ENCODE measurements at places on chromosomes 13 and 19.

DNA sequence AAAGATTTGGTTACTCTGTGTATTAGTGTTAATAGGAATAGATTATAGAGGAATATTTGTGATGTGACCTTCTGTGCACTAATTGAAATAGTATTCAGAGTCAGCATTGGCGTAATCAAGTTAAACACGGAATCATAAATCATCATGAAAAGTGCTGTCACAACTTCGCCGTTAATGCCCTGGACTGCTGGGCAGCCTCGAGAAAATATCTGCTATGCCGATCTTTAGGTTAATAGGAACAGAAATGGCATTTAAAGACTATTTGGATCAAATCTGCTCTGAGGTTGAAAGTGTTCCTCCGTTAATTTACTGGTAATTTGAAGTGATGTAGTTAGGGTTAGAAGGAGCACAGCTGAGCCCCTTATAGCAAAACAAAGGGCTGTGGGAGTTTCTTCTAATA lies 219.0 kb downstream of the MZT1 start:
- no peak for DNase-seq

DNA sequence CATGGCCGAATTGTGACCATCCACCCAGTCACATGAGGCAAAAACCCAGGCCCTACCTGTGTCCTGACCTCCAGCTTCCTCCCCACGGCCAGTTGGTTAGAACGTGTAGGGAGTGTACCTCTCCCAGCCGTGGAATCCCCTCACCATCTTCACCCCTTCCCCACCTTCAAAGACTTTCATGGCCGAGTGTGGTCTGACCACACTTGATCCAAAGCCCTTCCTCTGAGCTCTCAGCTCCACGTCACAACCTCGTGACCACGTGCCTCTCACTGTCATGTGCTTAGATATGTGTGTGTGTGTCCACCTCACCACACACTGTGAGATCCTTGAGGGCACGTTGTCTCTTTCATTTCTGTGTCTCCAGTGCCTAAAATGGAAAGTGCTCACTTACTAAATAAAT lies 48.6 kb upstream of the UBE2L5 start:
- DNase-seq: no peak

DNA sequence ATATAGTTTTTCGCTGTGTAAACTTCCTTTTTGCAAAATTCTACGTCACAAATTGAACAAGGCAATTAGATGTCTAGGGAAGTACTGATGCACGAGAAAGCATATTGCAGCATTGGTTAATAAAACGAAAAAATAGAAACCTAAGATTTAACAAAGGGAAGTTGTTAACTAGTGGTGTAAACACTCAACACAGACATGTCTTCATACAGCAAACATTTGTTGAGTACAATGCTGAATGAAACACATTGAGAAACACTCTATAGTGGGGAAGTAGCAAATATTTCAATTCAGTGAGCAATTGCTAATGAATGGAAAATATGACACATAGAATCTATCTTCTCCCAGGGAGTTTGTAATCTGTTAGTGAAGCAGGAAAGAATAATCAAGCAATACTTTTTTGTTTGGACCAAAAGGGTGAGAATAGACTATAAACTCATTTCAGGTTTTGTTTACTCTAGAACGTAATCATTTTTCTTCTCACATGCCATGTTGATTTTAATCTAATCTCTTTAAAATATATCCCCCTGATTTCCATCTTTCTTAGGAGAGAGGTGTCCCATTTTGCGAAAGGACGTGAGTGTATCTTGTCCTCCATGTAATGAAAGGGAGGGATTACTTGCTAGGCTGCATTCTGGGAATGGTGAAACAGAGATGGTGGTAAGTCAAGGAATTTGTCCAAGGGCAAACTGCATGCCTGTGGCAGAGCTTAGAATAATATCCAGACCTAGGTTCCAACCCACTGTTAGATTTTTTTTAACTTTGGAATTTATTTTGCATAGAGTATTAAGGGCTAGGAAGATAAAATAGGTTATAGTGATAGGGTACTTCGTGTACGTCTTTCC lies 1.7 kb upstream of the ANKRD10 start:
- DNase-seq: no peak

DNA sequence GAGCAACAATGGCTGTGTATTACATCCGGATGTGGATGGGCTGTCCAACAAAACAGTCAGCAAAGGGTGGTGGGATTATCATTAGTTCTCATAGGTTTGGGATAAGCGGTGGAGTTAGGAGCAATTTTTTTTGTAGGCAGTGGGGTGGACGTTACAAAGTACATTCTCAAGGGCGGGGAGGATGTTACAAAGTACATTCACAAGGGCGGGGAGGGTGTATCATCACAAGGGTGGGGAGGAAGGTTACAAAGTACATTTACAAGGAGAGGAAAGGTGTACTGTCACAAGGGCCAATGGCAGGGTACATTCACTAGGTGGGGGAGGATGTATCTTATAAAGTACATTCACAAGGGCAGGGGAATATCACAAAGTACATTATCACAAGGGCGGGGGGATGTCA lies 20.8 kb upstream of the ZNF561 start:
- no peak for DNase-seq

DNA sequence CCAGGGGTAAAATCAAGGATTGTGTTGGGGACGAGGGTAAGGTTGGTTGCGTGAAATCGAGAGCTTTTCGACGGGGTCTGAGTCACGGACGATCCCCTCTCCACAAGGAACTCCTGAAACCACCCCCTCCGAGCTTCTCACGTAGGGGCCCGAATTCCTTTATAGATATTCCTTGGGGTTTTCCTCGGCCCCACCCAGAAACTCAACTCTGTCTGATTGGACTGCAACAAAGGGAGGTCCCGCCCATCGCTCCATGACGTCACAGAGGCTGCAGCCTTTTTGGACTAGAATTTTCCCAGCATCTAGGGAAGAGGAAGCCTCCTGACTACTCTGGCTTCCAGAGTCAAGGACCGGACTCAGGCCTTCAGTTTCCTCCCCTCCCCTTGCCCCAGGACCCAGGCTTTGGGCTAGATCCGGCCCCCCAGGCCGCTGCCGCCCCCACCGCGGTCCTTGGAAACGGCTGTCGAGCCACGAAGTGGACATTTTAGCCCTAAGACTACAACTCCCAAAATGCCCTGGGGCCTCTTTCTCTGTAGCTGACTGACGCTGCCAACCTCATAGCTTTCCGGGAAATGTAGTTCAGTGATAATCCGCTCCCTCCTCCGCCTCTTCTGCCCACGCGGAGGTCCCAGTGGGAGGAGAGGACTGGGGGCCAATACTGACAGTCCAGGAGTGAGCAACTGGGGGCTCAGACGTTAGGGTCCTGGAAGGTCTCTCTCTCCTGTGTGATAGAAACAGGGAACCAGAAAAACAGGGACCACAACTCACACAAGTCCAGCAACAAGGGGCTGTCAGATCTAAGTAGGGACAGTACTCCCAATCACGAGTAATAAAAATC lies at the start of gene IZUMO1:
Gene IZUMO1 (minus strand): TSS at position 172 of the 838 bp plus-strand sequence. CDS start 1,050 bp downstream, outside the sequence.
- no peak for DNase-seq

- DNase-seq: no peak
Observed at GRCh38 chr13:60790620-60791019, 393.6 kb downstream of the TDRD3 start.

DNA sequence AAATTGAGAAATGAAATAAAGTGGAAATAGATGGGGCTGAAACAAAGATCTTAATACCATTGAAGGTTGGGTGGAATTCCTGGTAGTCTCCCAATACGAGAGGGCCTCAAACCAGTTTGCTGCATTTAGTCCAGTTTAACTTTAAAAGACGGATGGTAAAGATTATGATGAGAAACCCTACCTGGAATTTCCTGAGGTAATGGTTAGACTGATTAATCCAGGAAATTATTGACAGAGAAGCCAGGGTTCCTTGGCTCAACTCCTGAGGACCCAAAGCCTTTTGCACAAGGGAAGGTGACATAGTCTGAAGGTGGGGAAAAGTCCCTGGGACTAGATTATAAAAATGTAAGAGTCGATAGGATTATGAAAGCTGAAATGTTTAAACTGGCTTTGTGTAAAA lies 133.2 kb upstream of the SLITRK5 start:
- DNase-seq: no peak

DNA sequence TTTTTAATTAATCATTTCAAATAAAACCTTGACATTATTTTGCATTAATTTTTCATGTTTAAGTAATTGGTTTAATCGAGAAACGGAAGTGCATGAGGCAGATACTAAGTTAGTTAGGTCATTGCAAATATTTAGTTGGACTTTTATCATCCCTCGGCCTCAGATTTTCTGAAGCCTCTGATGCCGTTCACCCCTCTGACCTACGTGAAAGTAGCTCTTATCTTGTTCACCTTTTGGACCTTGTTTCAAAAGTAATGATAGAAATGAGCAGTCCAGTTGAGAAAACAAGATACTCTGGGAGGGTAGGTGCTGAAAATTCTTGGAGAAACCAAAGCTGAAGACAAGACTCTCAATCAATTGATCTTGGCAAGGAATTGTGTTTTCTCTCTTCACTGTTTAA lies 23.0 kb downstream of the LAIR2 start:
- no peak for DNase-seq

DNA sequence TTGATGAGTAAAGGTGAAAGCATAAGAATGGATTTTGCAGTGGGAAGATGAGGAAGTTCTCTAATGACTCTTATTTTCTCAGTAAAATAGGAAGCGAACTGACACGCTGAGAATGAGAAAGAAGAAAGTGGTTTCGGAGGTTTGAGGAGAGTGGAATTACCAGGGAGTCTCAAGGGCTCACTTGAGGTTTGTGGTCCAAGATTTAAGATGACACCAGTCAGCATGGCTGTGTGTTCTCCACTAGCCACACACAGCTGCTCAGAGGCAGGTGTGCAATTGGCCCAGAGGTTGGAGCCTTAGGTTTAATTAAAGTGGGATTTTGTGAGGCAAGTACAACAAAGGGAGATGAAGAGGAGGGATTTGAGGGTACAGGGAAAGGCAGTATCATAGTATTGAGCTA lies 99.6 kb upstream of the NBEA start:
- no peak for DNase-seq

- DNase-seq: peak; percentile 11
Observed at GRCh38 chr13:44191504-44192171, 182.0 kb upstream of the SERP2 start.

DNA sequence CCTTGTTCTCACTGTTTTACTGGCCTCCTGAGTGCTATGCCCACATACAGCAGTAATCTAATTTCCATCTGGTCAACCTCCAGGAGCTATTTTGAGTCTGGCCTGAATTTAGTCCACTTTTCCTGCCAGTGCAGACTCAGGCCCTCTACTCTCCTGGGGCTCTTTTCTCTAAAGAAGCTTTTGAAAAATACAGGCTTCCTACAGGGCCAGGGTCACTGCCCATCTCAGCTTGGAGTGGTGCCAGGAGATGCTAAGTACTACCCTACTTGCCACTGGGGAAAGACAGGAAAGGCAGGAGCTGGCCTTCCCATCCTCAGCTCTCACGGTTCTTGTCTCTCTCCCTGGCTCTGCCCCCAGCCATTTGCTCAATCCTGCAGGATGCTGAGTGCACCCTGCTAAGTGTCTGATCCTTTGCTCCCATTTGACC lies 101.7 kb upstream of the SERP2 start:
- DNase-seq: no peak

- no peak for DNase-seq
Observed at GRCh38 chr13:112342841-112343361, 33.3 kb upstream of the SPACA7 start.

GRCh38 chr19:52010674-52011073 lies 2.7 kb upstream of the ZNF615 start:
- no peak for DNase-seq
